ENCODE measurements at places on chromosomes 4 and X.
A peak's percentile ranks its signal among the peaks of the same experiment; 100 is the strongest.

- no peak for DNase-seq
Measured at GRCh38 chr4:83582289-83582785, 46.4 kb downstream of the GPAT3 start.

GRCh38 chr4:35975617-35976355, 268.5 kb downstream of the ARAP2 start:
- DNase-seq, result no peak

- DNase-seq, result no peak
Measured at GRCh38 chrX:154029439-154029838, 9.7 kb upstream of the IRAK1 start.

GRCh38 chr4:3311489-3312171, 18.8 kb downstream of the RGS12 start:
- no peak for DNase-seq

GRCh38 chr4:15912961-15913630, 25.4 kb downstream of the FGFBP1 start:
- DNase-seq, result no peak

DNA sequence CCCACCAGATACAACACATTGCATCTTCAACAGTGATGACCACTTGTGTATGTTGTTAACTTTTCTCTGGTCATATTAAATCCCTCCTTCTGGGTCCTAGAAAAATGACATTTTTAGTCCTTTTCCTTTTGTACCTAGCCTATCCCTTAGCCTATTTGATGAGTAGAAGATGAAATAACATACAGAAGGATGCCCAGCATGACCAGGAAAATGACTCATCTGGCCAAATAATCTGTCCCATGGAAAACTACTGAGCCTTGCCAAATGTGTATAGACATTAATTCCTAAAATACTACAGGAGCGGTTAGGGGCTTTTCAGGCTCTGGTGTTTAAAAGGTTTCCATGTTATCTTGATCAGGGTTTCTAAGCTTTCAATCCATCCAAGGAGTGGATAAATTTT, 129.0 kb upstream of the KCNIP4 start:
- no peak for DNase-seq

DNA sequence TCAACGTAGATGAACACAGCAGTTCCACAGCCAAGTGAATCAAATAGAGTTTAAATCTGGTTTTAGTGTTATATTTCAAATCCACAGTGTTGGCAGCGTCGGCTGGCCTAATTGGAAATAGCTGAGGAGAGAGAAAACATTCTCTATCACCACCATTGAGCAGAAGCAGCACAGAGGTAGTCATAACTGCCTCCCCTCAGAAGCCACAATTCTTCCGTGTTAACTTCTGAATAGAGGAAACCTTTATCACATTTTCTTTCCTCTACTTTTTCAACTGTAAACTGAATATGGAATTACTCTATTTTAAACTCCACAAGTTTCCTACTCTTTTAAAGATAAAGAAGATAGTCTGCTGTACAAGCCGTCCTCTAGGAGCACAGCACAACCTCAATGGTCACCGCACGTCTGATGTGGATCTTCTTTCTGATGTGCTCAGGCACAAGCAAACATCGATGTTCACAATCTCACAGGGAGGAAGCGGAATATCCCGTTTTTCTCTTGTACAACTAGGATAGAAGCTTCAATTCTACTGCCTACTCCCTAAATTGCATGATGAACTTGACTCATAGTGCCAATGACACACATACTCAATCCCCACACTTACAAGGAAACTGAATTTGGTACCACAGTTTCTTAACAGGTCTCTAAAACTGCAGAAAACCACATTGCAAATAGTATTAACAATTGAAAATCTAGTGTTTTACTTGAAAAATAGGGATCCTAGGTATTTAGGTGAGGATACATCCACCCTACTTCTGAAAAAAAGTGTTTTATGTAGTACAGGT, 217.8 kb upstream of the ETNPPL start:
- no peak for DNase-seq

DNA sequence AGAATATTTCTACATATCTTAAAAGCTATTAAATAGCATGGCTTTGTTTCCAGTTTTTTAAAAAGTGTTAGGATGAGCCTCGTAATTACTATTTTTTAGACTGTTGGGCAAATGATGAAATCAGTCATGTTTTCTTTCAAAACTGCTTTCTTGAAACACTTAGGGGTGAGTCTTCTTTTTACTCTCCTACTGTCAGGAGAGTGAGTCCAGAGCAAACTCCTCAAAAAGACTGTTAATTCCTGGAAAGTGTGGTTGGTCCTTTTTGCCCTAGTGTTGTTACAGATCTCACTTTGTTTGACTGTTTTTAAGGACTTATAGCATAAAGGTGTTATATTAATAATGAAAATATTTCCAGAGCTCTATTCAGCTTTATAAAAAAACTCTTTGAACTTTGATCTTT, 6.3 kb downstream of the GSTCD start:
- DNase-seq, result peak; percentile 38

GRCh38 chr4:188433741-188434315, 294.6 kb downstream of the TRIML1 start:
- DNase-seq, result no peak

DNA sequence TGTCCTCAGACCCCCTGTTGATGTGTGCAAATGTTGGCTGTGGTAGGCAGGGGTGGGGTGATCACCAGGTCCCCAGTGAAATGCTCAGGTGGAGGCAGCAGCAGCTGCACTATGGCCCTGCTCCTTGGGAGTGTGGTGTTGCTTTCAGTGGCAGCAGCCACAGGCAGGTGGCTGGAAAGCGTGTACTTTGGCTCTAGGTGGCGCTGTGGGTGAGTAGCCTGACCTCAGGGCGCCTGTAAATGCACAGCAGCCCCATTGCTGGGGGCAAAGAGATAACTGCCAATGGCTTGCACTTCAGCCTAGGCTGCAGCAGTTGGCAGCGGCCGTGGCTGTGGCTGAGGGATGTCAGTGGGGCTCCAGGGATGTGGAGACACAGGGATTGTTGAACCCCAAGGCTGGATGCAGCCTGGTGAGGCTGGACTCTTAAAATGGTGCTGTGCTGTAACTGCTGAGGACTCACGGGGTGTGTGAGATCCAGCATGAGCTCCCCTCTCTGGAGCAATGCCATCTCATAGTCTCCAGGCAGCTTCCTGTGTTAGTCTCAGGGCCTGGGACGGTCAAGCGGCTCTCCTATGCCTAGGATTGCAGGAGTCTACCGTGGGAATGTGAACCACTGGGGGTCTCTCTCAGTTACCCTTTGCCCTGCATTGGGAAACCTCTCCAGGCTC, 421.7 kb upstream of the HTR2C start:
- DNase-seq, result peak; percentile 8

- DNase-seq, result no peak
Measured at GRCh38 chr4:6776920-6777635, 5.4 kb upstream of the KIAA0232 start.

DNA sequence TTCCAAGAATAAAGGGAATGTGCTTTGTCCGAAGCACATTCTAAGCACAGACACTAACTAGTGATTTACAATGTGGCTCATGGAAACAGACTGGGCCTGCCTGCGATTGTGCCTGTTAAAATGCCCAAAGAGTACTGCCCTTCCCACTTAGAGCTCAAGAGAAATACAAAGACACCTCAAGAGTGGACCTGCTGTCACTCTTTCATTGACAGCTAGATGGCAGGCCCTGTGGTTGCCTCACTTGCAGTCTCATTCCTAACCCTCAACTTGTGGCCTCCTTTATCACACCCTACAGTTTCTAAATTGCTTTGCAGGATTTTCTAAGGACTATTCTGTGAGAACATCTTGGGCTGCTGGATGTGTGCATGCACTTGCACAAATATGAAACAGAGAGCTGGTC, 331.0 kb upstream of the EMCN start:
- peak; percentile 48 for DNase-seq

GRCh38 chr4:153542834-153543233, 76.7 kb downstream of the TMEM131L start:
- DNase-seq, result no peak

GRCh38 chrX:113260474-113260873, 419.8 kb upstream of the AMOT start:
- peak; percentile 2 for DNase-seq

GRCh38 chr4:14800977-14801376, 201.3 kb upstream of the CPEB2 start:
- DNase-seq, result no peak

- no peak for DNase-seq
Measured at GRCh38 chrX:30573125-30573524, 4.4 kb downstream of the TASL start.

- no peak for DNase-seq
Measured at GRCh38 chr4:87014284-87014782, 79.5 kb downstream of the AFF1 start.

GRCh38 chr4:141455651-141456050, 180.7 kb upstream of the IL15 start:
- DNase-seq, result no peak

DNA sequence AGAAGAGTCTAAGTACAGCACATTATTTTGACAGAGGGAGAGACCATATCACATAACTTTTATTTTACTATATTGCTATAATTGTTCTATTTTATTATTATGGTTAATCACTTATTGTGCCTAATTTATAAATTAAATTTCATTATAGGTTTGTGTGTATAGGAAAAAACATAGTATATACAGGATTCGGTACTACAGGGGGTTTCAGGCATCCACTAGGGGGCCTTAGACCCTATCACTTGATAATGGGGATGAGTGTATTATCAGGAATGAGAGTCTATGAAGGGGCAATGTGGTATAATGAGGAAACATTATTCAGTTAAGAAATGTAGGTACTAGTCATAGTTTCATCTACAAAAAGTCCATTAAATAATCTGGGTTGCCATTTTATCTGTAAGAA, 833.1 kb downstream of the C4orf33 start:
- DNase-seq, result peak; percentile 36

DNA sequence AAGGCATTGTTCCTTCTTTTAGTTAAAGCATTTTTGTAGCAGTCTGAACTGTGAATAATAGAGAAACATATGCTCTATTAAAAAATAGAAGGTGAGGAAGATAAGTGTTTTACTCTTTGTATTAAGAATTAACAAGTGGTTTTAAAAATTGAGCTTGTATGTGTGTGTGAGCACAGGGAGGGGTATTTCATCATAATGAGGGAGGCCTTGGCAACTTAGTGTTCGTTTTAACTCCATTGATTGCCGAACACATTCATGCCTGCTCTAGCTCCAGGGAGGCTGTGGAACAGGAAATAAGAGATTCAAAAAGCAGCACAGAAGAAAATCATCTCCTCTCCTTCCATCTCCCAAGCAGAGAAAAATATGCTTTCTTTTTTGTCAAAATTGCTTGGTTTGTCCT, 14.8 kb downstream of the SHROOM3 start:
- no peak for DNase-seq

DNA sequence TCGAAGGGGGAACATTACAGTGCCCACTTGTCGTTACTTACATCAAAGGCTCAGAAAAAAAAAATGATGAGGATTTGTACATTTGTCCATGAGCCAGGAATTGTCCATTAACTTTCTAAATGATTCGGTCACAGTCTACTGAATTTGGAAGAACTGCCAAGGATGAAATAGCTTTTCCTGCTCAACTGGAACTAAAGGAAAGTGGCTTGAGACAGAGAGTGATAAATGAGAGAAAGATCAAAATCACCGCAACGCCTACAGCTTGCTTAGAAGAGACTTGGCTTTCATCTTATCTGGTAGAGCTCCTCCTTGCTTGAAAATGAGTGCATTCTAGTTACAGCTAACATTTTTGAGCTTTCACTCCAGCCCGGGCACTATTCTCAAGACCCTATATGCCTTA, 55.5 kb upstream of the ADGRG2 start:
- DNase-seq, result no peak

GRCh38 chrX:56726605-56727004, 2.4 kb upstream of the NBDY start:
- DNase-seq, result peak; percentile 67

- no peak for DNase-seq
Measured at GRCh38 chr4:159542296-159542695, 439.4 kb downstream of the RAPGEF2 start.

DNA sequence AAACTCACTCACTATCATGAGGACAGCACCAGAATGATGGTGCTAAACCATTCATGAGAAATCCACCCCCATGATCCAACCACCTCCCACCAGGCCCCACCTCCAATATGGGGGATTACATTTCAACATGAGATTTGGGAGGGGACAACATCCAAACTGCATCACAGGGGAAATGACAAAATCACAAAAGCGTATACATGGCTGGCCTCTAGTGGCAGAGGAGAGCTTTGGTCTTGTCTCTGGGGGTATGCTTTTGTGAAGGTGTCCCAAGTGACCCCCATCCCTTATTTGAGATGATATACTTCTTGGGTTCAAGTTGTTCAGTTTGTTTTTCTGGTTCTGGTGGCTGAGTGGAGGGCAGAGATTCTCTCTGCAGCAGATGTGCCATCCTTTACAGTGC, 8.5 kb upstream of the SETD7 start:
- peak; percentile 59 for DNase-seq

DNA sequence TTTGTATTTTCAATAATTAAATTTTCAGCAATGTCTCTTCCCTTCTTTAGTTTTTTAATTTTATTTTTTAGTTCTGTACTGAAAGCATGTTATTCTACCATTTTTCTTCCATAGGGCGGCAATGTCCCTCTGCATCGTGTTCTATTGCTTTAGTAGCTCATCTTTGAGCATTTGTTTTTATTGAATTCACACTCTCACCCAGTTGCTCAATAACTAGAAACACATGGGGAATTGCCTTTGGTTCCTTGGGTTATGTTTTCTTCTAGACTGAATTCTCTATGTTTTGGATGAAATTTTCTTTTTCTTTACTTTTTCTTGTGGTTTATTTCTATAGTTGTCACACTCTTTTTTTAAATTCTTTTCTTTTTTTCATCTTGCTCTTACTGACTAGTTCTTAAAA, 233.8 kb upstream of the LDB2 start:
- no peak for DNase-seq

GRCh38 chr4:67874986-67875385, 8.8 kb downstream of the TMPRSS11D start:
- no peak for DNase-seq

DNA sequence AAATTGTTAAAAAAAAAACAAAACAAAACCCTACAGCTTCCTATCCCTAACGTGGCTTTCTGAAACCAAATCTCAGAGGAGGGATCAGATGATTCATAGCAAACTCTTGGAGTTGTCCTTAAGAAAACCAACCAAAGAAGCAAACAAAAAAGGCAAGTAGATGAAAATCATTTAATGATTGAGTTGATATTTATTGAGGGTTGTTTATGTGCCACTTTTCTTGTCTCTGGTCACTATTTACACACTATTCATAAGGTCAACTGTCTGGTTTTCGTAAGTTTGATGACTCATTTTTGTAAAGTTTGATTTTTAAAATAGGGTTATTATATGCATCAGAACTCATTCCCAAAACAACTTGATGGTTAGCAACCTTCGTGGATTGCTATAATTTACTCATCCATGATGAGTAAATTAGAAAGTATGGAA, 133.4 kb downstream of the UNC5C start:
- DNase-seq, result no peak

GRCh38 chr4:88522702-88523324, 763 bp downstream of the PYURF start:
- DNase-seq, result peak; percentile 33
